ENCODE measurements at places on chromosomes 12 and 14.

GRCh38 chr14:101972126-101972866, 7.9 kb downstream of the DYNC1H1 start:
- peak; percentile 73 for DNase-seq

DNA sequence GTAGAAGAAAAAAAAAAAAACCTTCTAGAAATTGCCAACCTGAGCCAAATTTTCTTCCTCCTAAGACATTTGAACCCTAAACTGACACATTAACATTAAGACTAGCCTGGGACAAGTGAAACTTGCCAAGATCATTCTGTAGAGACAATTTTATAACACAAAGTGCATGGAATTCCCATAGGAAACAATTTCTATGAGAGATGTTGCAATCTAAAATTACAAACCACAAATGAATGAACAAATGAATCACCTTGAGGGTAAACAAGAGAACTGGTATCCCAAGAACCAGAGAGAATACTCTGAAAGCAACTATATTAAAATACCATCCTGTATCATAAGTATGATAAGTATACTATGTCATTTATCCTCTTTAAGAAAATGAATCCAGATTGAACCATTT, 165.3 kb downstream of the DICER1 start:
- no peak for DNase-seq

DNA sequence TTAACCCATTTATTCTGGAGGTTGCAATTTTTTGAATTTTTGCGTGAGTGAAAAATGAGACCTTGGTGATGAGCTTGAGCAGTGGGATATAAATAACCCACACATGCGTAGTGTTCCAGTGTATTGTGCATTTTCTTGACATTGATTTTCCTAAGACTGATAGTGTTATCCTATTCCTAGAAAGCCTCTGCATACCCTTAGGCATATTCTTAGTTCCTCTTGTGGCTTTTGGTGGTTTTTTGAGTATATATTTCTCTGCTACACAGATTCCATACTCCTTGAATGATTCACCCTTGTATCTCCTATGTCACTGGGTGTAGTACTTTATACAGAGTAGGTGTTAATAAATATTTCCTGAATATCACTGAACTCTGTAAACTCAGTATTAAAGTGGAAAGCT, 363.4 kb upstream of the PDE3A start:
- no peak for DNase-seq

DNA sequence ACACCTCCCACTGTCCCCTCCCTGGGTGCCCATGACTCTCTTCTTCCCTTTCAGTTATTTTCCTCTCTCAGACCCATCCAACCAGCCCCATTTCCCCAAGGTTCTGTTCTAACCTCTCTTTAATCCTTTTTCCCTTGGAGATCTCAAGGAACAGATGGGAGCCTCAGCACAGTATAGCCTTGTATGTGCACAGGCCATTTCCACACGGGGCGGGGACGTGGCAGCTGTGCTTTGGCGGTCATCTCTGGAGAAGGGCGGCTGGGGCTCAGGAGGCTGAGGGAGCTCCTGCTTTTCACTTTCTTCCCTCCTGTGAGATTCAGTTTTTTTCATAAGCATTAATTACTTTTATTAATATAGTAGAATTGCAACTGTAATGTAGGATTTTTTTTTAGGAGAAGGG, 212.2 kb downstream of the ZFP36L1 start:
- no peak for DNase-seq

GRCh38 chr14:74083161-74083560, 1.1 kb downstream of the ALDH6A1 start:
- no peak for DNase-seq

GRCh38 chr12:76688631-76689030, 75.3 kb upstream of the ZDHHC17 start:
- DNase-seq: no peak

DNA sequence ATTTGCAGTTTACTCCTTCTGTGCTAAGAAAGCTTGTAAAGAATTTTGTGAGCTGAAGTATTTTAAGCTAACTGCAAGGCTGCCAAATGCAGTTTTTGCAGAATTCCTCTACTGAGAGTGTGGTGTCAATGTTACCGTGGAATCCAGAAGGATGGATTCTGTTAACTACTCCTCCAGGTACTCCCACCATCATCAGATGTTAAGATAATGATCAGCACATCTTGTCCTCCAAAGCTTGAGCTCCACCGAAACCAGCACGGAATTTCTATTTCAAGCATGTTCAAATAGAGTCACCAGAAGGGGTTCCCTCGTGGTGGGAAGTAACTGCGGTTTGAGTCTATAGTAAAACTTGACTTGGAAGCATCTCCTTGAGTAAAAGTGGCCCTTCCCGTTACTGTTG, 64.3 kb upstream of the CDKN3 start:
- DNase-seq: no peak

DNA sequence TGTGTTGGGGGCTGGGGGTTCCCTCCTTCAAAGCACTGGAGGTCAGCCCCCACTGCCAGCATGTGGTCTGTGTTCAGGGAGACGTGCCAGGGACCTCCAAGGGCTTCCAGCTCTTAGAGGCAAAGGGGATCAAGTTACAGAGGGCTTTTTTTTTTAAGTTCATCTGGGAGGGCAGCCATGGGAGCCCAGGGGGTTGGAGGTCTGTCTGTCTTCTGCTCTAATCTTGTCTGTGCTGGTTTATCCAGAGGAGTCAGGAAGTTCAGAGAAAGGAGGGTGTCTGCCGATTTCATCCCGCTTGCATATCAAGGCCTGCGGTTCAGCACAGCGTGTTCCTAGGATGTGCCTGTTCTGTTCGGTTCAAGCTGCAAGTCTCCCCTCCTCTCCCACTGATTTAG, 72.2 kb downstream of the TMEM132C start:
- DNase-seq: no peak

DNA sequence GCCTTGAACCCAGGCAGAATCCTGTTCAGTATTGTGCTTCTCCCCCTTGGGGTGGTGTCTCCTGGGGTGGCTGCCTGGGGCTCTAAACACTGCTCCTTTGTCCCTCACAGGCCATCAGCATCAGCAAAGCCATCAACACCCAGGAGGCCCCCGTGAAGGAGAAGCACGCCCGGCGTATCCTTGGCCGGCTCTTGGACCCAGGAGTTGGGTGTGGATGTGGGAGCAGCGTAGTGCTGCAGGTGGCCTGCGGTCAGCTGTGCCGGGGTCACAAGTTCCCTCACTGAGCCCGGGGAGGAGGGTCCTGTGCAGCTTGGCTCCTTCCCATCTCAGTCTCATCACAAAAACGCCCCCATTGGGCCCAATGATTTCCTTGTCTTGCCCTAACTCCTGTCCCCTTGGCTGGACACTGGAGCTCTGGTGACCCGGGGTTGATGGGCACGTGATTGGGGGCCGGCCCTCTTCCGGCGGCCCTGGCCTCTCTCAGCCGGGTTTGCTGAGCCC, 12.7 kb downstream of the HIP1R start:
- no peak for DNase-seq

DNA sequence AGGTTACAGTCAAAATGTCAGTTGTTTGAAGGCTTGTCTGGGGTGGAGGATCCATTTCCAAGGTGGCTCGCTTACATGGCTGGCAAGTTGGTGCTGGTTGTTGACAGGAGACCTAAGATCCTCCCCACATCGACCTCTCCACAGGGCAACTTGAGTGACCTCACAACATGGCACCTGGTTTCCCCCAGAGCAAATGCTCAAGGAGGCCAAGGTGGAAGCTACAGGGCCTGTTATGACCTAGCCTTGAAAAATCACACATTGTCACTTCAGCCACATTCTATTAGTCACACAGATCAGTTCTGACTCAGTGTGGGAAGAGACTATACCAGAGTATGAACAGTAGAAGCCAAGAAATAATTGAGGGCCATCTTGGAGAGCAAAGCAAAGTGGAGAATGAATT, 11.3 kb upstream of the GNG2 start:
- DNase-seq: no peak

GRCh38 chr12:53326460-53327185, 5.2 kb upstream of the AAAS start:
- DNase-seq: no peak

GRCh38 chr12:81633127-81633526, 126.0 kb downstream of the PPFIA2 start:
- no peak for DNase-seq

GRCh38 chr14:102993523-102993922, 63.8 kb downstream of the CDC42BPB start:
- no peak for DNase-seq

GRCh38 chr12:46676797-46677520, 148.8 kb downstream of the SLC38A4 start:
- no peak for DNase-seq

GRCh38 chr12:65822732-65823512, 1.4 kb upstream of the HMGA2 start:
- no peak for DNase-seq

DNA sequence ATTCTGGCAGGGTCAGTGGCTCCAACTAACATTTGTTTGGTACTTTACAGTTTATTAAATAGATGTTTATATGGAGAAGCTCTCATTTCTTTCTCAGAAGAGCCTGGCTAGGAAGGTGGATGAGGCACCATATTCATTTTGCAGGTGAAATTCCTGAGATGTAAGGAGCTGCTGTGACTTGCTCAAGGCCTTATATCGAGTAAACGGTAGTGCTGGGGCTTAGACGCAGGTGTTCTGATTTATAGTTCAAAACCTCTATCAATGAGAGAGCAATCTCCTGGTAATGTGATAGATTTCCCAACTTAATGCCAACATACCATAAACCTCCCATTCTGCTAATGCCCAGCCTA, 42.3 kb downstream of the DAD1 start:
- no peak for DNase-seq

GRCh38 chr14:38490273-38490672, 234.4 kb upstream of the CLEC14A start:
- DNase-seq: no peak

DNA sequence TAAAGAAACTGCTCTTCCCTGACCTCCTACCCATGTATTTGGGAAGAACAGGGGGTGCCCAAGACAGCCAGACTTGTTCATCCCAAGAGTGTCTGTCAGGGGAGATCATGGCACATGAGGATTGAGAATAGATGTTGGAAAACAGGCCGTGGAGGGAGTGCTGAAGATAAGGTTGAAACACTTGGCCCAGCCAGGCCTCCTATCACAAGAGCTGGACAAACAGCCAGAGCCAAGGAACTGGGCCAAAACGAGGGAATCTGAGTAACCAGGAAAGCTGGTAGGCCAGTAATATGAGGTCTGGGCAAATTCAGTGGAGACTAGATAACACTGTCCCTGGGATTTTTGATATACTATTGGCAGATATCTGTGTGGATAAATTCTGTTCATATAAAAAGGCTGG, 161.7 kb downstream of the TMX1 start:
- no peak for DNase-seq

DNA sequence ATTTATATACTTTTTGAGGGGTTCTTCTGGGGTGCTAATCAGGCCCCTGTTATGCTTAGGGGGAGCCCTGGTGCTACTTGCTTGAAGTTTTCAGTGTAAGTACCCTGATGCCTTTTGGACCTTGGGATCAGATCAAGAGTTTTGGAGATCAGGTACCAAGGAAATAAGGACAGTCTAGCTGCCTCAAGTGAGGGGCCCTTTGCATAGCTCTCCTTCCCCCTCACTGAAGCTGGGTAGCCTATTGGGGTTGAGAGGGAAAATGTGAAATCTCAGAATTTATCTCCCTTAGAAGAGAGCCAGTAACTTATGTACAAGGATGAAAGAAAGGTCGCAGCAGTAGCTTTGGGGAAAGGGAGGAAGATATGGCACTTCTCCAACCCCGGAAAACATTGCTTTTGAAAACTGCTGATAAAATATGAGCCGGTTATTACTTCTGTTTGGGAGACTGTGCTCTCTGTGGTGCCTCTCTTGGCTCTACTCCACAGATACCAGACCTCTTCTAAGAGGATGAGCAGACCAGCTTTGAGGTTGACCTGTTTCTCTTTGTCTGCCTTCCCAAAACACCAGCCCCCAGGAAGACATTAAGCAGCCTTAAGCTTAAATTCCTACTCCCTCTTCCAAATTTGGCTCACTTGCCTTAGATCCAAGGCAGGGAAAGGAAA, 8.8 kb upstream of the AMHR2 start:
- DNase-seq: no peak

GRCh38 chr12:69204191-69204590, 35.2 kb upstream of the CPSF6 start:
- no peak for DNase-seq

DNA sequence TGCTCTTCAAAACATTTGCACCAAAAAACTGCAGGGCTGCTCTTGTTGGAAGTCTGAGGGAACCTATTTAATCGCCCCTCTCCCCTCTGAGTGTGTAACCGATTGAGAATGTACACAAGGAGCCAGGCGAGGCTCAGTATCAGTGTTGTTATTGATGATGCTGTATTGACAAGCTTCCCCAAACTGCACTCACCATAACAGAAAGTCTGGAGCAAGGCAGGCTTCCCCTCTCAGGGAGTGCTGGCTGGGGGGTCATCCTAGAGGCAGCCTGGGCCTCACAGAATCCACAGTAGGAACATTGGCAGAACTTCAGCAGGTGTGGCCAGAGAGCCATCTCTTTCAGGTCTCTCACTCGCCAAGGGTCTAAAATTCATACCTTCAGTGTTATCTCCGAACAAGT, 58.1 kb upstream of the TUNAR start:
- DNase-seq: no peak

DNA sequence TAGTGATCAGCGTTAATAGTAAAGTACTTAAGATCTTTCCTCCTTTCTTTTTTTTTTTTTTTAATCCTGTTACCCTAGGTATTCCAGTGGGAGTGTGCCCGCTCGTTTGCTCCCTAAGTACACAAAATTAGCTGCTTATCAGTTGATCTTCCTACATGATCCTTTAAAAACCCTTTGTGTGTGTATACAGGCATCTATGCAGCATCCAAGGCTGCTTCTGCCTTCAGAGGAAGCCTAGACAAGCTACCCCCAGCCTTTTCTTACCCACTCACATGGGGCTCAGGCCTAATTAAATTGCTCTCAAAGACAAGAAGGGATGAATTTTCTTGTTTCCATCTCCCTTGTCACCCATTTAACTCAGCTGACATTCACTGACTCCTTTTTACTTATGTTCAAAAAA, 343.4 kb upstream of the LMO3 start:
- DNase-seq: no peak

DNA sequence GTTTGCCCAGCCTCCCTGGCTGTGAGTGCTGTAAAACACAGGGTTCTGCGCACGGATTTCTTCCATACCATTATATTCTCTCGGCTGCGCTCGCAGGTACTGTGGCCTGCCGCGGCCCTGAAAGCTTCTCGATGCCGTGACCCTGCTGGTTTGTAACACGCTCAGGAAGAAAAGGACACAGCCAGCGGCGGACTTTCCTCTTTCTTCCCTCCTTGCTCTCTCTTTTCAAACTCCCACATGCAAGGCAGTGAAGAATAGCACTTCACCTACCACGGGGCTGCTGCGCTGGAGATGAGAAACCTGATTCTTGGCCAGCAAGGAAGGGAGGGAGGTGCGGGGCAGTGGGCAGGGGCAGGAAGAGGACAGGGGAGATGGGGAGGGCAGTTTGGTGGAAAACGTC, 130.2 kb downstream of the RBM19 start:
- no peak for DNase-seq

DNA sequence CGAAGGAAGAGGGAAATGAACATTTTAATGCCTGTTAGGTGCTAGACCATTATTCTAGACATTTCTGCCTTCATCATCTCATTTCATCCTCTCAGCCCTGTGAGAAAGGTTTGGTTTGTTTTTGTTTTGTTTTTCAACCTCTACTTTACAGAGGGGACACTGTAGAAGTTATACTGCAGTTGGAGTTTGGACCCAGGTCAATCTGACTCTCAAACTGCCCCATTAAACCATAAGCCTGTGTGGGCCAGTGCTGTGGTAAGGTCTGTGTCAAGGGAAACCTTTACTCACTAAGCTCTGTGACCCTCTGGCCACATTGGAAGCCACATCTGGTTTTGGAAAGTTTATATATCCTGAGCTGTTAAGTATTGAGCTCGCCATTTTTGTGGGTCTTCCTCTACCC, 8.5 kb downstream of the TEAD4 start:
- no peak for DNase-seq

- no peak for DNase-seq
Measured at GRCh38 chr12:726281-727140, 25.9 kb upstream of the WNK1 start.

Data from thoracic aorta (tissue), 2 donors.